ENCODE measurements at places on chromosomes 13 and 19.

GRCh38 chr13:89749888-89750287 lies 1597.6 kb upstream of the MIR17HG start:
- DNase-seq, result no peak

DNA sequence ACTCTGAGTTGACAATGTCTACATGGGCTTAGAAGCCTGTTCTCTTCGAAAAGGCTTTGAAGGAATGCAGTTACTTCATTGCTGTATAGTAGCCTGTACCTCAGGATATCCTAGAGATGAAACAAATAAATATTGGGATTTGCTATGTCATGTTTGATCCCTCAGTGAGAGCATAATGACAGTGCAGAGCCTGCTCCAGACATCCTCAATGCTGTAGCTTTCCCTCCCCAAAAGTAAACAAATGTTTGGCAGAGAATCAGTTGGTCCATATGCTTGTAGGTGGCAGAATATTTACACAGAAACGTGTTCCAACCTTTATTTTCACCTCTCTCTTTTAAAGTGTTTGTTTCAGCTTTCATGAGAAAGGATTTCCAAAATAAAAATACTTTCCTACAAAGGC lies 515.3 kb upstream of the SGCG start:
- no peak for DNase-seq

DNA sequence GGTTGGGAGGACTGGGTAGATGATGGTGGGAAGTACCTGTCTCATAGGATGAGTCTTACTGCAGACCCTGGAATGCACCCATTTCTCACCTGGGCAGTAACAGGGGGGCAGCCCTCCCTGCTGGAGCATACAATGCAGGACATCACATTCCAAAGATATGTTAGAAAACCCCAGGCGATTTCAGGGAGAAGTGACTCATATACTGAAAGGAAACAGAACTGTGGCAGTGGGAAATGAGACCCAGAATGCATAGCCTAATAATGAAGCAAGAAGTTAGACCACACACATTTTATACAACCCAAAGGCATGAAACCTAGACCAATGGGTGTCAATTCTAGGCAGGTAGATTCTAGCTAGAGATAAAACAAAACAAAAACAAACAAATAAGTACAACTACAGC lies 402.7 kb downstream of the IRS2 start:
- DNase-seq, result peak; percentile 21

DNA sequence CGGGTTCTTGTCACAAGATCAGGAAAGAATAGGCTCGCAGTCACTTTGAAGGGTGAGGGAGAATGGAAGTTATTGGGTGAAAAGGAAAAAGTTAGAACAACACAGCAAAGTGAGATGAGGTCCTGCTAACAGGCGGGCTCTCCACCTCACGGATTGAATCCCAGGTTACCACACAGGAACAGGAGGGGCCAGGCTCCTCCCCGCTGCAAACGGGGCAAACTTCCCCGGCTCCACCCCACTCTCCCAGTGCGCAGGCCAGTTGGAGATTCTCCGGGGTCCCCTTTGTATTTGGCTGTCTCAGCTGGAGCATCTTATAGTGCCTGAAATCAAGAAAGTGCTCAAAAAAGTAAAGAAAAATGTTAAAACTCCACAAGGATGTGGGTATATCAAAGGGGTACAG lies 78.3 kb upstream of the IPO5 start:
- DNase-seq, result no peak

DNA sequence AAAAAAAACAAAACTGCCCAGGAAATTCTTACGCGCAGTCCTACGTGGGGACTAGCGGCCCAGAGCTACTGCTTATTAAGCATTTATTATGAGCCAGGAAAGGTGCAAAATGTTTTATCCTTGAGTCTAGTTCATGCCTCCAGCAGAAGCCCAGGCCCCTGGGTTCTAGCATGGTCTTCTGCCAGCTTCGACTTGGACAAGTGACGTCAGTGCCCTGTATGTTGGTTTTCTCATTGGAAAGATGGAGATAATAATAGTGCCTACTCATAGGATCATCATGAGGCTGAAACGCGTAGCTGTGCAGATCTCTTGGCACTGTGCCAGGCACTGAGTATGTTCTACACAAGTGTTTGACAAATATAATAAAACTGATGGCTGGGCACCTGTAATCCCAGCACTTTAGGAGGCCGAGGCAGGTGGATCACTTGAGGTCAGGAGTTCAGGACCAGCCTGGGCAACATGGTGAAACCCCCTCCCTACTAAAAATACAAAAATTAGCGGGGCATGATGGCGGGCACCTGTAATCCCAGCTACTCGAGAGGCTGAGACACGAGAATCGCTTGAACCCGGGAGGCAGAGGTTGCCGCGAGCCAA lies 12.4 kb upstream of the SULT2B1 start:
- DNase-seq, result no peak

- no peak for DNase-seq
These were observed 97.3 kb downstream of the SERP2 start for GRCh38 chr13:44470638-44471562.

DNA sequence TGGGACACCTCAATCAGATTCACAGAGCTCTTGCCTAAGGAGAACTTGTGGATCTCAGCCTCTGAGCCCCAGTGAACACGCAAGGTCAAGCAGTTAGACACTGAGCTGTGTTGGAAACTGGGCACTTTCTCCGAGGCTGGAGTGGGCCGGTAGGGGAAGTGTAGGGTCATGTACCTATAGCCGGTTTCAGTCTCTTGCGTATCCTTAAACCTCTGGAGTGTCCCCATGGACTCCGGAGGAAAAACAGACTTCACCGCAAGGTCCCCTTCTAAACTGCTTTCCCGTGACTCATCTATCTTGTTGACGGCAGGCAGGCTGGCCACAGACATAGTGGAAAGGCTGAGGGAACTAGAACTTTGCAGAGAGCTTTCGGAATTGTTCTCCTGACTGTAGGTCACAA lies 11.3 kb downstream of the IQCN start:
- DNase-seq, result no peak

- peak; percentile 32 for DNase-seq
These were observed 40.3 kb downstream of the DEDD2 start for GRCh38 chr19:42176990-42177685.

GRCh38 chr13:46542833-46543232 lies 10.1 kb upstream of the LRCH1 start:
- no peak for DNase-seq

- no peak for DNase-seq
These were observed 103.3 kb downstream of the SPRY2 start for GRCh38 chr13:80237646-80238045.

- no peak for DNase-seq
These were observed 54.8 kb downstream of the FRY start for GRCh38 chr13:32086366-32086765.

GRCh38 chr13:23794267-23795161 lies 94.7 kb downstream of the MIPEP start:
- peak; percentile 68 for DNase-seq

DNA sequence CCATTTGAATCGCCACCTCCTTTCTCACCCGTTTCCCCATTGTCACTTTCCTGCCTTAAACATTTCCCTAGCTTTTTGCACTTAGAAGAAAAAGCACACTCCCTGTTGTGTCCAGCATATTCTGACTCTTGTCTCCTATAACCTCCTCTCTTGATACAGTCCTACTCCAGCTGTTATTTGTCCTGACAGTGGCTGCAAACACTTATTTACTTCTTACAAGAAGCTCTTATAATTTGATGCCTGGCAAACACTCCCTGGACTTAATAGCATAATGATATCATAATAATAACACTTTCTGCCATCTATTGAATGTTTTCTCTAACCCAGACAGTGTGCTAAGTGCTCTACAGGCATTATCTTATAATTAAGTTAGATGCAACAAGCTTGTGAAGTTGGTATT lies 76.6 kb downstream of the DGKH start:
- no peak for DNase-seq

GRCh38 chr13:43475140-43475539 lies 311.6 kb downstream of the ENOX1 start:
- no peak for DNase-seq

DNA sequence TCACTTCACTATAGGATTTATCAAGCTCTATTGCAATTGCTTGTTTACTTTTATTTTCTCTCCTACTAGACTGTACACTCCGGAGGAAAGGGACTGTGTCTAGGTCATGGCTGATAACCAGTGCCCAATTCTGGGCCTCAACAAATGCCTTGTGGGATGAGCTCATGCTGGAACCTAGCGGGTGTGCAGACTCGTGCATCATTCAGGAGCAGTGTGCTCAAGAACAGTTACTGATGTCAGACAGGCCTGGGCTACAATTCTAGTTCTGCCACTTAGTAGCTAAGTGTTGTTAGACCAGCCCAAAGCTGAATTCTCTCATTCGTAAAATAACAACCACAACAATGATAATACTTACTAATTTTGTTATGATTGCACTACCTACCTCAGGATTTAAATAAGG lies 95.4 kb downstream of the CYSLTR2 start:
- DNase-seq, result no peak

- no peak for DNase-seq
These were observed 5.4 kb downstream of the TMEM150B start for GRCh38 chr19:55319785-55320184.

- no peak for DNase-seq
These were observed 72.2 kb downstream of the RASA3 start for GRCh38 chr13:114059946-114060860.

DNA sequence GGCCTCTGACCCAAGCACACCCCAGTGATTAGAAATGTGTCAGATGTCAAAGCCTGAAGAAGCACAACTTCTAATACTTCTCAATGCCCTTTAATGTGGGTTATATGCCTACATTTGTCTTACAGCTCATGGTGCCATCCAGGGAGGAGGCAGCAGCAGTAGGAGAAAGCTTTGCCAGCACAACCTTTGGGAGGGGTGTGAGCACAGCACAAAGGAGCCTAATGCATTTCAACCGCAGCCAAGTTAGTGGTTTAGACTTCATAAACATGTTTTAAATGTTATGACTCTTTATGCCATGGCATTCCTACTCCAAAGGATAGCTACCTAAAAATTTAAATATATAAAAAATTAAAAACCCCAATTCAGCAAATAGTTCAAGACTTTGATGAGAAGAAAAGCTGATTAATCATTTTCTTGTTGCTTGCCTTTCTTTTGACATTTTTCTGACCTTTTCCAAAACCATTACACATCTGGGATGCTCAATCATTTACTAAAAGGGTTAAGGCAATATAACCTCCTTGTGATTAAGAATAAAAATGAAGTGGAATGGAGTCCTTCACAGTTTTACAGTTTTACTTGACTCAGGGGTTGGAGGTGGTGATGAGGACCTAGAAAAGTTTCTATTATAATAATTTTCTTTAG lies 142.7 kb downstream of the DLEU7 start:
- no peak for DNase-seq

GRCh38 chr13:66159511-66159910 lies 1070.6 kb downstream of the PCDH9 start:
- no peak for DNase-seq

GRCh38 chr13:23081901-23082300 lies 98.9 kb upstream of the SGCG start:
- DNase-seq, result no peak

GRCh38 chr19:33861950-33862349 lies 65.3 kb downstream of the KCTD15 start:
- DNase-seq, result no peak
